Stimulated activated CD4-positive, alpha-beta T cell treated with anti-CD3 and anti-CD28 coated beads, Interleukin-2, amount 100 ng/mL, for 4 hours (primary cell): ENCODE measurements at places on chromosomes 3 and 15.

- no peak for DNase-seq
Observed at GRCh38 chr15:97061392-97061791, 730.9 kb downstream of the NR2F2 start.

DNA sequence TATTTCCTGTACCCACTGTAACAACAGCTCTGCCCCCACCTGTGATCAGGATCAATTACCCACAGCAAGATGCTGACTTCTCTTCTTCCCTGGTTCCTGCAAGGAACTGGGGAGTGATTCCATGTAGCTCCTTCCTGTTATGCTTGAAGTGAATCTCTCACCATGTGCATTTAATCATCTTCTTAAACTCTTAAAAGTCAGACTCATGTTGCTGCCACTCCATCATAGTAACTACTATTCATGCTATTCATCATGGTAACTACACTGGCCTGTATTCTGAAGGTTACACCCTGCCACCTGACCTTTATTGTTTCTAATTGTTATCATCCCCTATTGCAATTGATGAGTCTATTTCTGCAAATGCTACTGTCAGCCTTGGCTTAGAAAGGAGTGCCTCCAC, 89.5 kb downstream of the SUCNR1 start:
- no peak for DNase-seq

DNA sequence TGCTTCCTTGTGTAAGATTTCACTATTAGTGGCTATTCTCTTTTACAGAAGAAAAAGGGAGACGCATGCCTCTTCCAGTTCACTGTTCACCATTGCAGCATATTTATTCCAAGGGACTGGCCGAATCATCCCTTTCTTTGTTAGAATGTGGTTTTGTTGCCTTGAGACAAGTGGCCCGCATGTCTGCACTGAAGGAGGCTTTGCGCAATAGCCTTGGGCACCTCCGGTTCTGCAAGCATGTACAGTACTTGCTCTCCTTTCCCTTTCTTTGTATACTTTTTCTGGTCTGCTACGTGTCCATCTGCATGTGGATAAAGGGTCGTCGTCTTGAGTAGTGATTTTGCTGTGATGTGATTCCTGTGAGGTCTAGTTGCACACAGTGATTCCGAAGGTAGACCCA, 43.0 kb downstream of the FLNB start:
- DNase-seq, result no peak

- DNase-seq, result no peak
Observed at GRCh38 chr3:99126316-99126715, 224.8 kb upstream of the DCBLD2 start.

- no peak for DNase-seq
Observed at GRCh38 chr3:175246234-175246633, 387.1 kb downstream of the NAALADL2 start.

GRCh38 chr15:68304589-68305337, 27.2 kb downstream of the FEM1B start:
- no peak for DNase-seq

DNA sequence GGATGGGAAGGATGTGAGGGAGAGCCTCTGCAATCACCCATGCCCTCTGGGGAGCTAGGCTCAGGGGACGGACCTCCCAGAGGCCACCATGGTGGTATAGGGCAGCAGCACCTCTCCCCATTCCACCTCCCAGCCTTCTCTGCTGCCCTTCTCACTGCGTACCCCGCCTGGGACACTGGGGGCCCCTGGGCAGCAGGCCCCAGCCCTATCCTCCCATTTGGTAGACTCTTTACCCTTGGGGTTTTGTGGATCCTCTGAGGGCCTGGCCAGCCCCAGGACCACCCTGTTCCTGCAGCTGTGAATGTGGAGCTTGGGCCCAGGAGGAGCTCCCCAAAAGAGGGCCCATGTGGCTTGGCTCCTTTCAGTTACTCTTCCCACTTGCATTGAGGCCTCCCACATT, 131.9 kb downstream of the DNAJB8 start:
- DNase-seq, result no peak

- DNase-seq, result no peak
Observed at GRCh38 chr3:111582120-111582474, 13.0 kb downstream of the ZBED2 start.

- DNase-seq, result no peak
Observed at GRCh38 chr3:28495301-28495700, 146.7 kb upstream of the AZI2 start.

DNA sequence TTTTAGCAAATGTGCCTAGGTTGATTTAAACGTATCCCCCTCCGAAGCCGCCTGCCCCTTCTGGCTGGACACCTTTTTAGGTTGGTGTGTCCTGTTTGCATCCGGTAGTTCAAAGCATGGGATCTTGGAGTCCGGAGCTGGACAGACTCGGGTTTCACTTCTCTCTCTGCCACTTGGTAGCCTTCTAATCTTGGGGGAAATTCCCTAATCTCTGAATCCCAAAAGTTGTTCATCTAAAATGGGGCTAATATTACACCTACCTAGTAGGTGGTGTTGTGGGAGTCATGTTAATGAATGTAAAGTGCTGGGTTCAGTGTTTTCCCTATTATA, 760 bp downstream of the FANCI start:
- no peak for DNase-seq

GRCh38 chr3:161100994-161101393, 4.2 kb downstream of the B3GALNT1 start:
- DNase-seq, result no peak

GRCh38 chr3:9947025-9947995, 4.9 kb downstream of the PRRT3 start:
- no peak for DNase-seq

GRCh38 chr3:153284282-153284938, 122.4 kb downstream of the RAP2B start:
- DNase-seq, result peak; percentile 33

DNA sequence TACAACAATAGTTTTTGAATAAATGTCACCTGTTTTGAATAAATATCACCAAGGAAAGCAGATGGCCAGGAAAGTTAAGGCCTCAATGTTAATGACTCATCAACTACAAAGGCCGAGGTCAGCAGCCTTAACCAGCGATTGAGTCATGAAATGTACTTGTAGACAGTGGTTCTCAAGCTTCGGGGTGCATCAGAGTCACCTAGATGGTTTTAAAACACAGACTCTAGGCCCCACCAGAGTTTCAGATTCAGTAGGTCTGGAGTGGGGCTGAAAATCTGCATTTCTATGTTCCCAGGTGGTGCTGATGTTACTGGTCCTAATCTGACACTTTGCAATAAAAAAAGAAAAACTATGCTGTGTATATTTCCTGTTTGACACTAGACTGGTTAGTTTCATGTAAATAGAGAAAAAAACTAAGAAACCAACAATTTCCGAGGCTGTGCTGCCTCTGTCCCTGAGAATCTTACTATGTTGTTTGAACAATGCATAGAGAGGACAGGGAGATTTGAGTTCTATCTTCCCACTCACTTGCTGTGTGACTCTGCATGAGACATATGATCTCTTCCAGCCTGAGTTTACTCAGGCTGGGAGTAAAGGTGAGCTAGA, 9.8 kb downstream of the RAB27A start:
- DNase-seq, result peak; percentile 37

GRCh38 chr15:28109626-28110455, 10.7 kb upstream of the OCA2 start:
- no peak for DNase-seq

GRCh38 chr3:45088543-45089358, 57.4 kb downstream of the CDCP1 start:
- DNase-seq, result no peak

DNA sequence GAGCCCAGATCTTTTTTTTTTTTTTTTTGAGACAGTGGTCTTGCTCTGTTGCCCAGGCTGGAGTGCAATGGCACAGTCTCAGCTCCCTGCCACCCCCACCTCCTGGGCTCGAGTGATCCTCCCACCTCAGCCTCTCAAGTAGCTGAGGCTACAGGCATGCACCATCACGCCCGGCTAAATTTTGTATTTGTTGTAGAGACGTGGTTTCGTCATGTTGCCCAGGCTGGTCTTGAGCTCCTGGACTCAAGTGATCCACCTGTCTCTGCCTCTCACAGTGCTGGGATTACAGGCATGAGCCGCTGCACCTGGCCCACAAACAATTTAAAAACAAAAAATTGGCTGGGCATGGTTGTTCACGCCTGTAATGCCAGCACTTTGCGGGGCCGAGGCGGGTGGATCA, 22.6 kb upstream of the SLC6A6 start:
- no peak for DNase-seq

GRCh38 chr3:152196782-152197181, 71.9 kb upstream of the MBNL1 start:
- no peak for DNase-seq

GRCh38 chr3:181103605-181104004, 114.1 kb upstream of the DNAJC19 start:
- no peak for DNase-seq

GRCh38 chr3:36362973-36363372, 17.3 kb upstream of the STAC start:
- no peak for DNase-seq

GRCh38 chr15:33737687-33738601, 230.4 kb upstream of the CHRM5 start:
- DNase-seq, result no peak

DNA sequence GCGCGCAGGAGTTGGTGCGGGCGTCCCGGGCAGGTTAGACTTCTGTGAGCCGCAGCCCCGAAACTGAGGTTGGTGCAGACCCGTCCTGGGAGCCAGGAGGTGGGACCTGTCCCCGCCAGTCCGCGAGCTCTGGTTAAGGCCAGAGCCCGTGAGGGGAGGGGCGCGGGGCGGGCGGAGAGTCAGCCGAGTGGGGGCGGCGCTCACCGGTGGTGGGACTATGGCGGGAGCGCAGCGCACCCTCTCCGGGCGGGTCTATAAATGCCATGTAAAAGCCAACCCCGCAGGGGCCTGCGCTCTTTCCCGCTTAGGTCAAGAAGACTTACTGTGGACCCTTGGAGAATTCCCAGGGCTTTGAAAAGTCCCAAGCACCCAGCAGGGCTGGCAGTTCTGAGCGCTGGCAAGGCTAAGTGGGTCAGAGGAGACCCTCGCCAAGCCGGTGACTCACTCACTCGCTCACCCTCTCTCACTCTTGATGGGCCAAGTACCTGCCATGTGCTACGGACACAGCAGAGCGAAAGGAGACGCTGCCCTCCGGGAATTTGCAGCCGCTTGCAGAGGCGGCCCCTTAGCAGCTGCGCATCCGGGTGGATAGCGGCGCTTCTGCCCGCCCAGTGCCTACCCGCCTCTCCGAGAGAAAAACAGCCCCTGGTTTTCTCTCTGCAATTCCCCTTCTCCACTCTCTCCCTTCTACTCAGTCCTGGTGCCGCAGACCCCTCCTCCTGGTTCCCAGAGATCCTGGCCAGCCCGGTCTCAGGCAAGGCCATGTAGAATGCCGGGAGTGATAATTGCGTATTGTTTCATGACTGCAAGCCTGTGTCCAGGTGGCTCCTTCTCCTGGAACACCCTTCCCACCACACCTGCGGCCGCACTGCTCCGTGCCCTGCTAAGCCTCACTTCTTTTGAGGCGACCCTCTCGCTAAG, at the start of gene ALDH1L1:
Gene ALDH1L1 (minus strand): TSS at position 110 of the 921 bp plus-strand sequence. CDS start 19,607 bp downstream, outside the sequence.
- no peak for DNase-seq

GRCh38 chr15:91936182-91936775, 82.8 kb downstream of the SLCO3A1 start:
- no peak for DNase-seq

DNA sequence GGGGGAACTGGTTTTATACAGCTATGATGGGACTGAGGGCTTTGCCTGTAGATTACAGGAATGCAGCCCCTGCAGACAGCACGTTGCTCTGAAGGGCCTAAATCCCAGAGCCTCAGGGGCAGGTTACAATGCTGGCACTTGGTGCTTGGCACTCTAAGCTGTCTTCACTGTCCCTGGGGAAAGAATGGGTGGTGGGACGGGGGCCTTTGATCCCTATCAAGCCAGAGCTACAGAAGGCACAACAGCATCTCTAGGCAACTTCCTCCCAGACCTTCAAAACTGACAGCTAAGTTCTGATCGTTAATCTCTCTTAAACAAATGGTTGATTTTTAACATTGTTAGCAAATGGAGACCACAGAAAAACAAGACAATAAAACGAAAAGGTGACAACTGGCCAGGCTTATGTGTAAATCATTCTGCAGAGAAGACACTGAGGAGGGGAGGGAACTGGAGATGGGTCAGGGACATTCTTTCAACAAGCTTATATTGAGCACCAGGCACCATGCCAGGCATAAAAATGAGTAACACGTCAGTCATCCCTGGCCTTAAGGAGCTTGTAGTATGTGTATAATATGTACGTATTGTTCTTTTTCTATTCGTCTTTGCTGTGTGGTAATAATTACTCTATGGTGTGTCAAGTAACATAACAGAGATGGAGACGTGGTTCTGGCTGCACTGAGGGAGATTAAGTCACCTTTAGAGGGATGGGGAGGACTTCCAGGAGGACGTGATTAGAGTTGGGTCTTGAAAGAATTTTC, 49.1 kb downstream of the CA12 start:
- DNase-seq, result no peak

DNA sequence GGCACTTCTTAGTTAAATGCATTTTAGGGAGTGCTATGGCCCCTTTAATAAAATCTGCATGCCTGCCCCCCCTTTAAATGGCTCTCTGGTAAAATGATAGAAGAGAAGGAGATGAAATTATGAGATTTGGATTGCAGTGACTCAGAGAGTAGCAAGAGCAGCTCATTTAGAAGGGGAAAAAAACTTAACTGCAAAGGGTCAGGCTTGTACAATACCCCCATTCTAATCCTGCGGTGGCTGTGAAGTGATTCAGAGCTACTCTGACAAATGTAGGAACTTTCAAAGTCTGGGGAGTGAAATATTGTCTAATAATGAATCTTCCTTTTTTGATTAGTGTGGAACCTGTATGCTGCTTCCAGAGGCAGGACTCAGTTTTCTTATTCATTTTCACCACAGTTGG, 44.1 kb upstream of the TBC1D23 start:
- DNase-seq, result no peak

- DNase-seq, result peak; percentile 31
Observed at GRCh38 chr15:90059208-90059985, 42.9 kb downstream of the IDH2 start.

DNA sequence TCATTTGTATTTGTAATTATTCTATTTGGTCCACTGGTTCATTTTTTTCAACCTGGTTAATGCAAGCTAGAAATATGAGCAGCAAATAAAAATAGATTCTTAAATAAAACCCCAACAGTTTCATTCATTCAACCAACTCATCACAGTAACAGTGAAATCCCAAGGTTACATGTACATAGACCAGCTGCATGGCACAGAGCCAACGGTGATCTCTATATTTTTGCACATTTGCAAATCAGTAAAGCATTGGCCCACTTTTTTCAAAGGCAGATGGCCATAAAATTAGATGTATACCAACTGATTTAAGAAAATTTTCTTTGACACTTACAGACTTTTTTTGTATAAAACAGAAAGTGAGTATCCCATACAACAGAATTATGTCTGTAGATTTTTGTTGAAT, 49.3 kb downstream of the STRIT1 start:
- DNase-seq, result no peak

- no peak for DNase-seq
Observed at GRCh38 chr3:45647148-45647619, 42.0 kb upstream of the SACM1L start.

DNA sequence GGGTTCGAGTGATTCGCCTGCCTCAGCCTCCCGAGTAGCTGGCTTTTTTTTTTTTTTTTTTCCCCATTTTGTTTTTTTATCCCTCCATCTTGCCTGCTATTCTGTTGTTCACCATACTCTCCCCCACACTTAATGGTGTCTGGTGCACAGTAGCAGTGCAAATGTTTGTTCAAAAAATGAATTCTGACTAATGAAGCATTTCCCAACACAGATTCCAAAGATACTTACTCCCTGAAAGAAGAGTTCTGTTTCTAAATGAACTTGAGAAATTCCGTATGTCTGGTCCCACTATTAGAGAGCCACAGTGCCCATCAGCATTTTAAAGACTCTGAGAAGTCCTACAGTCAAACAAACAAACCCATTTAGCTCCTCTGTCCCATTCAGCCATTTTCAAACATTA, 9.5 kb downstream of the EDEM1 start:
- DNase-seq, result no peak

- DNase-seq, result no peak
Observed at GRCh38 chr3:130935761-130936492, 42.0 kb downstream of the ATP2C1 start.
